Activated CD4-positive, alpha-beta T cell treated with anti-CD3 and anti-CD28 coated beads, Interleukin-2, amount 50 U/mL, for 24 hours (primary cell): ENCODE measurements at places on chromosomes 3 and 15.

DNA sequence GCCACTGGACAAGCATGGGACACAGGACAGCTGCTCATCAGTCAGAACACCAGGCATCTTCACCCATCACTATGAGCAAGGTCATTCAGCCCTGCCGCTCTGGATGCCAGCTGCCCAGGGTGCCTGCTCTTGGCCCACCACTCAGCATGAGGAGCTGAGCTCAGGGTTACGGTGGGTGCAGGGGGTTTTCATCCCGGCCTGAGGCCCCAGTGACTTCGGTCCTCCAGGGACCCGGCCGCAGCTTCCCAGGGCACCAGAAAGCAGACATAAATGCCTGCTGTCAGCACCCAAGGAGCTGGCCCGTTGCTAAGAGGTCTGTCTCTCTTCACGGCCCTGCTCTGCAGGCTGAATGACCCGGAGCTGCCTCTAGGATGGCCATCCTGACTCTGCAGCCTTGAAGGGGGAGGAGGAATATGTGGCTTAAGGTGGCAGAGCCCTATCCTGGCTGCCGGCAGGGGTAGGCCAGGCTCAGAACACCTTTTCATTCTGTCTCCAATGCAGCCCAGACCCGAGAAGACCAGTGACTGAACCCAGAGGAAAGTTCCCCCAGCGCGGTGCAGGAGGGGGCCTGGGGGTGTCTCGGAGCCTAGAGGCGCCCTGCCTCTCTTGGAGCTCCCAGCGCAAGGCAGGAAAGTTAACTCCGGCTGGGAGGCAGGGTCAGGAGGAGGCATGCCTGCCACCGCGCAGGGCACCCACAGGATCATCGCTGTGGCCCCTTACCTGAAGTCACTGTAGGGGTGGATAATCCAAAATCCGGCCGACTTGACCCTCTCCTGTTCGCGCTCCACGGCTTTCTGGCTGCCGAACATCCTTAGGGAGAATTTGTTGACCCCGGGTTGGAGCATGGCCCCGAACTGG lies 1.8 kb downstream of the HCN4 start:
- no peak for DNase-seq

GRCh38 chr15:36814708-36815107 lies 235.3 kb downstream of the CDIN1 start:
- no peak for DNase-seq

GRCh38 chr15:52378746-52379394 lies 83.3 kb upstream of the MYO5C start:
- DNase-seq: no peak

- DNase-seq: no peak
These were observed 37.4 kb downstream of the CPN2 start for GRCh38 chr3:194313560-194314387.

GRCh38 chr3:4356546-4357410 lies 53.6 kb downstream of the SETMAR start:
- DNase-seq: no peak

DNA sequence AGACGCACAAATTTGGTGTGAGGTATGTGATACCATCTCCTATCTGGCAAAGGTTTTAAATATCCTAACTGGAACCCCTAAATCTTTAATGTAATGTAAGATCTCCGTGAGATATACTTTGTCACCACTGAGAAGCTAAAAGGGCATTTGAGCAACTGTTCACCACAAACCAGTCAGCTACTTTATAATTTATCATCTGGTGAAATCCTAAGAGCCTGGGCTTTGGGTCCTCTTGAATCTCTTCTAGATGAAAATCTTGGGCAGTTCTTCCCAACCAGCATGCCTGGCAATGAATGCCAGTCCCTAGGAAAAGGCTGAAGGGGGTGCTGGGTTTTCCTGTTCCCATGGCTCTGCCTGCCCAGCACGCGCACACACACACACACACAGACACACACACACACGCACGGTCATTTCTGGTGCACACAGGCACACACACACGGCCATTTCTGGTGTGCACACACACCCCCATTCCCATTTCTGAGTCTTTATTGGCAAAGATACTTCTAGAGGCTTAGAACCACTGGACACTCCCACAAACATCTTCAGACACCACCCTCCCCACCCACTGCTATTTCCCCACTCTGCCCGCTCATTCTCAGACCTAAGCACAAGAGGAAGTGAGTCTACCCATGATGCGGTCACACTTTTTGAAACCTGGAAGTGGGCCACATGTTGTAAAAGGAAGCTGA lies 72.6 kb downstream of the MYO1E start:
- peak; percentile 26 for DNase-seq

DNA sequence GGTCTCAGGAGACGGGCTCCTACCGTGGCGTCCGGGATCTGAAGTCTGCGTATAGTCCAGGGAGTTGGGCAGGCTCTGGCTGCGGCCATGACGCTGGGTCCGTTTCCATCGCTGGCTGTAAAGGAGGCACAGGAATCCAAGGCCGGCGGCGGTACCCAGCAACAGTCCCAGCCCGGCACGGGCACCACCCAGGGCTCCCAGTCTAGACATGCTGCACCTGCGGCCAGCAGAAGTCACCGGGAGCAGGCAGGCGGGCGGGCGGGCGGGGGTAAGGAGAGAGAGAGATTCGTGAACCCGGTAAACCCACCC lies 526 bp downstream of the RMDN3 start:
- DNase-seq: no peak

DNA sequence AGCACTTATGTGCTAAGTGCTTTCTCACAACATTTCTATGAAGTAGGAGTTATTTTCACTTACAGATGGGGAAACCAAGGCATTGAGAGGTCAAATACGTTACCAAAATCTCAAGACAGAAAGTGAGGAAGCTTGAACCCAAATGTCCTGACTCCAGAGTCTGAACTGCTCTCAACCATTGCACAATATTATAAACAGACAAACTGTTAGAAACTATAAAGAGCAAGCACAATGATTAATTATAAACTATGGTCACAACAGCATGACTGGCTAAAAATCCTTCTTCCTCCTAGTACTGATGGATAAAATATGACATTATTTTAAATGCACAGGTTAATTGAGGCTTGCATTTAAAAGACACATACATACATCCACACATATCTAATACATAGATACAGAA lies 77.9 kb upstream of the ASB14 start:
- no peak for DNase-seq

DNA sequence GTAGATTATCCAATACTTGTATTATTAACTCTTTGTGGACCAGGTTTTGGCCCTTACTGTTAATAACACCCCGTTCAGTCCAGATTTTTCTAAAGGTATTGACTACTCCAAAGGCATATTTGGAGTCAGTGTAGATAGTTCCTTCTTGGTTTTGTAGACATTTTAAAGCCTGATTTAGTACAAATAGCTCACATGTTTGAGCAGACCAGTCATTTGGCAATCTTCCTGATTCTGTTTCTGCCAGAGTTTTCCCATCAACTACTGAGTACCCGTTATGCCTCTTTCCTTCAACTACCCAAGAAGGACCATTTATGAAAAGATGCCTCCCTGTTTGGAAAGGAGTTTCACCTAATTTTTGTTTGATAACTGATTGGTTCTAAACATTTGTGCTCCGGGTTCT lies 82.0 kb downstream of the CHCHD4 start:
- no peak for DNase-seq

DNA sequence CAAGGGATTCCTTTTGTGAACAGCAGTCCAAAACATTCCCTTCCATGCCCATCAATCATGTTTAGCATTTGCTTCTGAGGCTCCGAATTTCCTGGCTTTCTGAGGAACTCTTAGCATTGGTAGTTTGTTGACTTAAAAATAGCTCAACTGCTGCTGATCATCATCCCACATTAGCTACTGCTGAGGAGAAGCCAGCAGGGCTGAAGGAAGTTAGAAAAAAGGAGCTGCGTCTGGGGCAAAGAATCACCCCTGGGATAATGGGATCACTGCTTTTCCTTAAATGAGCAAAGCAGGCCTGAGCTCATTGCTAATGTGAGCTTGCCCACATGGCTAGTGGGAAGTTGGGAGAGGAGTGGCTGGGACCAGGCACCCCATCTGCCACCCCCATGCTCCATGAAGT lies 39.8 kb downstream of the CYP19A1 start:
- no peak for DNase-seq

DNA sequence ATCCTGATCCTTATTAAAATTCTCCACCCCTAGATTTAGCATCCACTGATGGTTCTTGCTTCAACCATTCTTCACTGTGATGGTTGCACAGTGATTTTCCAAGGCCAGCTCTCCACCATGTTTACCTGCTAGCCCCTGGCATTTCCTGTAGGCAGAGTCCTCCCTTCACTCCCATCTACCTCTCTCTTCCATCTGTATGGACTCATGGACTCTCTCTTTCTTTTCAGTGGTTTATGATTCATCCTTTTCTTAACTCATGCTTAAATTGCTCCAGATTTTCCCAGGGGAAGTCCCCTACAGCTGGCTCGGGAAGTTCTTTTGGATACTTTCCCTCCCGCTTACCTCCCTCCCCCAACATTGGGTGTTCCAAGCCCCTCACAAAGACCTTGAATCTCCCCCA lies 18.7 kb downstream of the TGM4 start:
- DNase-seq: no peak

DNA sequence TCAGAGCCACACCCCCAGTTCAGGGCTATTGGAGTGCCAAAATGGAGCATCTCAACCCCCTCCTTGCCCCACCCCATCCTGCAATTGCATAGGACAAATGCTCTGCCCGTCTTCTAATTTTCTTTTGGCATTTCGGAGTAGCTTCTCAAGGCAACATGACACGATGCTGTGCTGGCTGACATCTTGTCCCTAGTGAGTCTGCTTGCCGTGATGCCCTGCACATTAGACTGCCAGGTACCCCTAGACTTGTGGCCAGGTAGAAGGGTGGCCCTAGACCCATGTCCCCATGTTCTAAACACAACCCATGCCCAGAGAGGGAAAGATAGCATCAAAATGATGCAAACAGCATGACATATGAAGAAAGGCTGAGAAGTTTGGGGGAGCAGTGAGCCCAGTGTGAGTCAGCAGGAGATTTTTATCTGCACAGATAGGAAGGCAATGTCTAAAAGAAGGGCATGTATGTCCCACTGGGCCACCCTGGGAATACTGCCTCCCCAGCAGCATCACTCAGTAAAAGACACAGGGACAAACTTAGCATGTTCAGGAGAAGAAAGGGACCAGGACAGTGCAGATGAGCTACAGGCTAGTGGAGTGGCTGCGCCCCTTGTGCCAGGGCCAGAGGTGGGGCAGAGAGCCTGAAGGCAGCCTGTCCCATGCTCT lies 36.8 kb downstream of the CA12 start:
- DNase-seq: no peak

- DNase-seq: no peak
These were observed 375.1 kb downstream of the FOXP1 start for GRCh38 chr3:71208211-71209095.

GRCh38 chr3:41216993-41217392 lies 17.7 kb downstream of the CTNNB1 start:
- no peak for DNase-seq

- no peak for DNase-seq
These were observed 837.4 kb downstream of the CADM2 start for GRCh38 chr3:85796140-85796539.

DNA sequence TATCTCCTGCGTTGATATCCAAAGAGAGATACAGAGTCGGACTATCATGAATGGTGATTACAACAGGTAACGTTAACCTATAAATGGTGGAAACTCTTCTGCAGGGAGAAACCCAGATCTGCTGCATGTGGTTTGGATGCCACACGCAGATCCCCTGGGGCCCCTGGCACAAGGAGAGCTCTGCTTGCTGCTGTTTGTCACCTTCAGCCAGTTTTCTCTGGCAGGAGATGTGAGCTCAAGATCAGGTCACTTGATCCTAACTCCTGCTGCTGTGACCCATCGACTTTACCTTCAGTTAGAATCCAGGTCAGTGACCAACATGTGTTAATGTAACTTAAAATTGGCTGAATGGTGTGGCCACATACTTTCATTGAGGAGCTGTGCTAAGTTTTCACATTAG lies 23.8 kb upstream of the GPR171 start:
- no peak for DNase-seq
